SK-N-SH treated with all-trans-retinoic acid at 6 μM for 48 hours (cell line): ENCODE measurements at places on chromosomes 1 and 21.

DNA sequence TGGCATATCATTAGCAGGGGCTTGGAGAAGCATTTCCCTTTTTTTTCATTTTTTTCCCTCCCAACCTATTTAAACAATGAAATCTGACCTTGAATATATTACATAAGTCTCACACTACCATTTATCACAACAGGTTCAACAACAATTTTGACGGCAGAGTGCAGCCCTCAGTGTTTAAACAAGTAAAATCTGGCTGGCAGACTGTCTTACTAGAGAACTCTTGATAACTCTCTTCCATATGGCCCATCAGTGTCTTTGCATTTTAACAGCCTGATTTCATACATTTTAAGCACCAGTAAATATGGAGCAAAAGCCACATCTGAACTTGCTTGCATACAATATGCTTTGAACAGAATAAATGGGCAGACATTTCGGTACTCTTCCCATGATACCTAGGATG is 213.0 kb downstream of the KCTD3 start:
- ATAC-seq: no peak

GRCh38 chr1:167121375-167122120 is 27.7 kb downstream of the STYXL2 start:
- peak; percentile 67 for ATAC-seq

DNA sequence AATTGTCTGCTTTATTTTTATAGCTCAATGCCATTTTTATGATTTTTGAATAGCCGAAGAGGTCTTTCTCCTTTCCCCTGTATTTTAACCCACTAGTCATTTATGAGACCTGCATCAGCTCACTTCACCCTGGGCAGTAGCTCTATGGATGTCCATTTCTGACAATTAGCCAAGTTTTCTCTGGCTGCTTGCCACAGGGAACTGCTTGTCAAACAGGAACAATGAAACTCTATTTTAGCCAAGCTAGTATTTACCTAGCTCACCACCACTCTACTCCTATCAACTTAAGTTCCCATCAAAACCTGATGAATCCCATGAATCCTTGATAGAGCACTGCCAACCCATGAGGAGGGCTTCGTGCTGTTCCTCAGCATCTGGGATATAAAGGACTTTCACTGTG is 406.7 kb downstream of the RWDD3 start:
- ATAC-seq: no peak; the same call in 2 of the 3 replicates

GRCh38 chr1:229064320-229065168 is 206.4 kb upstream of the RAB4A start:
- no peak for ATAC-seq

DNA sequence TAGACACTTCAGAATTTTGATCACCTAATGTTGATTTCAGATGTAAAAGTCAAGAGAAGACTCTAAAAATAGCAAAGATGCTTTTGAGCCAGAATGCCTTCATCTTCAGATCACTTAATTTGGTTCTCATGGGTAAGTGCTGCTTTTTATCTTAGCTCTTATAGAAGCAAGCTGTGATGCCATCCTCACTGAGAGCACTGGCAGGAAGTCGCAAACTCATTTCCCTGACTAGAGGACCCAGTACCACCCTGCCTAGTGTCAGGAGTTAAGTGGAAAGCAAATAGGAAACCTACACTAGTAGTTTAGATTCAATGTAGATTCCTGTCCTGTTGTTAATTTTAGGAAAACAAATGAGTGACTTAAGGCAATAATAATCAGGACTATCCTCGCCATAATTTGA is 12.1 kb downstream of the IFNAR2 start:
- no peak for ATAC-seq

DNA sequence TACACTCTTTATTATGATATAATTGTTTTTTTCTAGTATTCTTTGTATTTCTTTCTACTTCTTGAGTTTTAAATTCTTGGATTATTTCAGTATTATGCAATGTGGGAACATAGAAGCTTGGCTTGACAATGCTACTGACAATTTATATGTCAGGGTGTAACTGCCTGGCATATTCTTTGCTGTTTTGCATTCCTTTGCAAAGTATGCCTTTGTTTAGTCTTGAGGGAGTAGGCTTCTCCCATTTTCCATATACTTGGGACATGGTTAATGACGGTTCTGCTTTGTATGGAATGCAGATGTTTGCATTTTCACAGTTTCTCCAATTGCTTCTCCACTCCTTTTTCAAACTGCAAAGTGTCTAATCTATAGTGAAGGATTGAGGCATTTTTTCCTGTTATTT is 109.8 kb downstream of the HMCN1 start:
- peak; percentile 39 for ATAC-seq

DNA sequence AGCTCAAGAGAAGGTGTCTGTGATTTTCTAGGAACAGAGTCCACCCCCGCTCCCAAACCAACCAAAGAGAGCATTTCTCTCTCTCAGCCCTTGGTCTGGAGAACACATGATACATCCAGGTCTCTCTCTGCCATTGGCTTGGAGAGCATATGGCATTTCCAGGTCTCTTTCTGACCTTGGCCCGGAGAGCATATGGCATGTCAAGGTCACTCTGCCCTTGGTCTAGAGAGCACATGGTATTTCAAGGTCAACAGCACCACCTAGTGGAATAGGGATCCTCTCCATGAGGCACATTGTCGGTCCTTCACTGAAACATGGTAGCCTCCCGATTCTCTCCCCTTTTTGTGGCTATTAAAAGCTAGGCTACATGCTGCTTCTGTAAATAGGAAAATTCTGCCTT is 437.7 kb upstream of the OLFM3 start:
- peak; percentile 76 for ATAC-seq

GRCh38 chr21:34722684-34723300 is 54.0 kb downstream of the CLIC6 start:
- no peak; the same call in 2 of the 3 replicates for ATAC-seq

- ATAC-seq: no peak
Measured at GRCh38 chr1:193062698-193063463, 3.5 kb downstream of the RO60 start.

DNA sequence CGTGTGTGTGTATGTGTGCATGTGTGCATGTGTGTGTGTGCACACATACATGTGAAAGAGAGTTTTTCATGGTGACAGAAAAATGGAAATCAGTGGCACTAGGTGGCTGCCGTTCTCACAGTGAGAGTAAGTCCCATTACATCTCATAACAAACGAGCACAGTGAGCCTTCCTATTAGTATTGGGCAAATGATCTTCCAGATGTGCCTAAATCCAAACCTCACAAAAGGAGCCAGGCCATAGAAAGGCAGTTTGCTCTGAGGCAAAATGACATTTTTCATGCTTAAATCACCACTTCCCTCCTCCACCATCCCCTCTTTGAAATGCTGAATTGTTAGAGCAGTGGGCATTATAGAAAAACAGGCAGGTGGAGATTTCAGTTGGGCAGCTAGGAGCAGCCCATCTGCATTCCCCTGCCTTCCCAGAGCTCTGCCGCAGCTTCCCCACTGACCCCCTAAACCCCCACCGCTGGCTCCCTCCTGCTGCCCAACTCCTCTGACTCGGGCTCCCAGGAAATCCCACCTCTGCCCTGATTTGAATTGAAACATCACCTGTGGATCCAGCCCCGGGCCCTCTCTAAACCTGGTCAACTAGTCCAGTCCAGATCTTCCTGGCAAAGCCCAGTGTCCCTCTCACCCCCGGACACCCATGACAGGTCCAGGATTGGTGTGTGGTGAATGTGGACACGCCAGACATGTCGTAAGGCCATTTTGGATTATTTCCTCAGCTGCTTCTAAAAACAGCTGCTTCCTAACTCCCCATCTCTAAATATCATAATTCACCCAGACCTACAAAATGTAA is 190.5 kb downstream of the SEC16B start:
- ATAC-seq: no peak

GRCh38 chr1:32878183-32878582 is 7.5 kb upstream of the FNDC5 start:
- peak; percentile 19; the same call in 1 of the 3 replicates for ATAC-seq

DNA sequence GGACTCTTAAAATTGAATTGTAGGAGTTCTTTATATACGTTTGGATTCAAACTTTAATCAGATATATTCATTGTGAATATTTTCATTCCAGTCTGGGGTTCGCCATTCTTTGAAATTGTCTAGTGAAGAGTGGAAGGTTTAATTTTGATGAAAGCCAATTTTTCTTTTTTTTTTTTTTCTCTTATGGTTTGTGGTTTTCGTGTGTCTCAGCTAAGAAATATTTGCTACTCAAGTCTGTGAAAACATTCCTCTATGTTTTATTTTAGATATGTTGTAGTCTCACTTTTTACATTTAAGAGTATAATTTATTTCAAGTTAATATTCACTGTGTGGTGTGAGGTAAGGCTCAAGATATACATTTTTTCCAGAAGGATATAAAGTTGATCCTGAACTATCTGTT is 220.5 kb downstream of the KCNT2 start:
- ATAC-seq: no peak

DNA sequence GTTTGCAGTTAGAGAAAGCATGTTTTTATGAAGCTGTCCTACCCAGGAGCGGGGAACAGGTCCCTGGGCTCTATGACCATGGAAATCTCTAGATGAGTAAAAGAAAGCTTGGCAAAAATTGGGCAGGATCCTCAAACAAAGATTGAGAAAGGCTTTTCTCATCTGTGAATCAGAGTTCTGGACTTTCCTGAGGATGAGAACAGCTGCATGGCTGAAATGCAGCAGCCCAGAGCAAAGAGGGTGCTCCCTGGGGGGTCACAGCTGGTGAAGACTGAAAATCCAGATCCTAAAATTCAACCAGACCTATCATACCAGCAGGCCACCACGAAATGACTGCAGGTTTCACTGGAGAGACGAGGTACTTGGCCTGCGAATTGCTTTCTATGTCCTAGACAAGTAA is 65.7 kb upstream of the APP start:
- ATAC-seq: no peak

GRCh38 chr1:55084257-55084656 is 44.9 kb downstream of the PCSK9 start:
- ATAC-seq: no peak

GRCh38 chr1:117045644-117046043 is 14.5 kb upstream of the TTF2 start:
- ATAC-seq: no peak

DNA sequence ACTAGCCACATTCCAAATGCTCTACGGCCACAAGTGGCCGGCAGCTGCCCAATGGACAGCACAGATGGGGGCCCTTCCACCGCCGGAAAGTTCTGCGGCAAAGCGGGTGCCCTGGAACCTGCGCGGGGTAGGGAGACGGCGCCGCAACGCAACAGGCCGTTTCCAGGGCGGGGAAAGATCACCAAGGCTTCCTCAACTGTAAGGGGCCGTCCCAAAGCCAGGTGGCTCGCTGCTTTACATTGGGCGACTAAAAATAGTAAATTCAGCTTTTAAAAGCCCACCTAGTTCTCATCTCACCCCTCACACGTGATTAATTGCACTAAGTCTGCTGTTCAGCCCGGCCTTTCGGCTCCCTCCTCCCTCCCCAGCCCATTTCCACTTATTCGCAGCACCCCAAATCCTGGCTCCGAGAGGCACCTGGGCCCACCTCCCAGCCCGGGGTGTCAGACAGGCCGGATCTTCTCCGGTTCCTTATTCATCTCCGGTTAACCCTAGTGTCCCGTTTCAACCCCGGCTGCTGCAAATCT is 643 bp downstream of the CFAP298 start:
- ATAC-seq: peak; percentile 37

DNA sequence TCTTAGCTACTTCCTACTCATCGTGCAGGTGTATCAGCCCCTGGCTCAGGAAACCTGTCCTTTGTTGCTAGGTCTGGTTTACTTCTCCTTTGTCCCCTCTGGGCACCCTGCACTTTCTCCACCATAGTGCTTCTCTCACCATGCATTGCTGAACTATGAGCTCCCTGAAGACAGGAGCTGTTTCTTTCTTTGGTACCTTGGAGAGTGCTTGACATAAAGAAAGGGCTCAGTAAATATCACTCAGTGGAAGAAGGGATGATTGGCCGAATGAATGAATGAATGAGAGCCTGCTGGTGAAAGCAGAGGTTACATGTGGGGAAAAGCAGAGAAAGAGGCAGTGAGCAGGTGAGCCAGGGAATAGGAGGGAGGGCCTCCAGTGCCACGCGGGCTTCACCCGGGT is 9.8 kb upstream of the HMGB4 start:
- ATAC-seq: no peak

DNA sequence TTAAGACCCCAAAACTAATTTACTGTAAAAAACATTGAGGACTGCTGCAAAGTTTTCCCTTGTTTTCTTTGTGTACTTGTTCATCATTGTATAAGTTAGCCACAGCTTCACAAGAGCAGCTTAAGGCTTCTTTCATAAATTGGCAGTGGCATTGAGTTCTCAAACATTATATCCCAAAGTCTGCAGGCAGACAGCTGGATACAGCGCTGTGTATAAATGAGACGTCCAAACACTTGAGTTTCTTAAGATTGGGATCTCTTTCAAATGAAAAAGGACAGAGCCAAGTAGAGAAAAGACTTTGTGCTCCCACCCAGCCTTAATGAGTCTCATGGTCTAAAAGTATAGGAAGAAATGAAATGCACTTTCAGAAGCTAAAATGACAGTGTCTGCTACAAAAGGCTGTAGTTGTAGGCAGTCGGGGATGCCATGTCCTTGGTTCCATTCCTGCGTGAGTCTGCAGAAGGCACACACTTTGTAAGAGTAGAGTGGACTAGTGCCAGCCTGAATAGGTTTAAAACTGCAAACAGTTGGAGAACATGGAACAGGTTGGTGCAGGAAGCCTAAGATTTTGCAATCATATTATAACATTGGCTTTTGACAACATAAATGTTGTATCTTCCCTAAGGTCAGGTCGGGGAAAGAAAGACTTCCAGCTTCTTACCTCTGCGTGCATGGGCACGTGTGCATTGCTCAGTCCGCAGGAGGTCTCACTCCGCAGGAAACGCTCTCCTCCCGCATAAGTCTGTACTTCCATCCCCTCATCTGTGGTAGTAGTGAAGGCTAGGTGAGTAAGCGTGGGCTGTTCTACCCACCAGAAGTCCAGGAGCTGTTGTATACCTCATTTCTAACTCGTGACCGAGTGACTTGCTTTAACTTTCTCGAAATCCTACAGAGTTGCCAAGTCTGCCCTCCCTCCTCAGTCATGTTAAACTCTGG is 94.4 kb downstream of the CD247 start:
- ATAC-seq: no peak
